Ureter (tissue), 1 donor: ENCODE measurements at places on chromosomes 2 and 18. TPM values are rescaled to one million over a fixed set of nuclear protein-coding genes. Genes with fewer than 3 reads are reported as not detected.

GRCh38 chr2:164754157-164755093 is 87.2 kb downstream of the COBLL1 start:
- DNase-seq: no peak

The UNC80 gene
- total RNA-seq: 0.18 TPM

DNA sequence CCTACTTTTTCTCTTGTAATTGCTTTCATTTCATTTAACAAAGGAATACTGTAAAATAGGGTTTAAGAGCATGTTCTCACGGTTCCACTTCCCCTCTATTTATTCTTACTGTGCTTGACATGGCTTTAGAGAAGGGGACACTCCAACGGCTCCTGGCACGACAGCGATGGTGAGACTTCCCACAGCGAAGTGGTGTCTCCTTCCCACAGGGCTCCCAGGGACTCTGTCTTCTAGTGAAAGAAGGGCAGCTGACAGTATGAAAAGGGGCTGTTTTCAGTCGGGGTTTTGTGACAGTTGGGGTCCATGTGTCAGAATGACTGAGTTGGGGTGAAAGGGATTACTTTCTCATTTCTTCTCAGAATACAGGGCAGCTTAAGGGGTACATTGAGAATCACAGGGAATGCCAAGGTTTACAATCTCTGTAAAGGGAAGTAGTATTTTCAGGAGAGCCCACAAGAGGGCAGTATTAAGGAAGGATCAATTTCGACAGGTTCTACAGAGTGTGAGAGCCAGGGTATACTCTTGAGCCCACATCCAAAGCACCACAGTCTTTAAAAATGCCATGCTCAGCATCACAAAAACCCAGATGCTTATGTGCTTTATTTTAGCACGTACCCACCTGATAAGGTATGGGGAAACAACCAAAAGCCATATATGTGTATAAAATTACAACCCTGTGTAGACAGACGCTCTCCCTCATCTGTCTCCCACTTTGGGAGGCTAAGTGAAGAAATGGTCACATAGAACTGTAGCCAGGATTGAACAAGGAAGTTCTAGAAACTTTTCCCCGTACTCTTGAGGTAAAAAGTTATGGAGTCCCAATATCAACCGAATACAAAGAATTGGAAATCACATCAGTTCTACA is 31.3 kb upstream of the RAPGEF4 start:
- DNase-seq: no peak

DNA sequence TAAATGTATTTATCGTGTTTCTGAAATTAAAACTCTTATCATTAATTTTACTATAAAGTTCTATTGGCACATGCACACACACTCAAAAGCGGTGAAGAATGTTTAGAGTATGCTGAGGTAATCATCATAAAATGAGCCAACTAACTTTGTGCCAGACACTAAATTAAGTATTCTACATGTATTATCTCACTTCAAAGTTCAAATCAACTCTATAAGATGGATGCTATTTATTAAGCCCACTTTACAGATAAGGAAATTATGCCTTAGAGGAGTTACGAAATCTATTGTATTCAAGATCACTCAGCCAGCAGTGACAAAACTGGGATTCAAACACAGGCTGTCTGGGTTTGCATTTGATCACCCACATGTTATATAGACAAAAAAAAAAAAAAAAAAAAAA is 24.9 kb downstream of the OLA1 start:
- no peak for DNase-seq

GRCh38 chr2:153077311-153077710 is 358.9 kb downstream of the ARL6IP6 start:
- DNase-seq: no peak

GRCh38 chr2:11839916-11840315 is 93.5 kb downstream of the LPIN1 start:
- no peak for DNase-seq

The E2F6 gene
- 13.4 TPM for total RNA-seq

GRCh38 chr2:19687017-19687659 is 214.6 kb downstream of the TTC32 start:
- DNase-seq: no peak

- no peak for DNase-seq
These were observed 84.7 kb upstream of the PKDCC start for GRCh38 chr2:41962922-41963622.

- DNase-seq: no peak
These were observed 416.8 kb downstream of the RNF144A start for GRCh38 chr2:7333960-7334493.

DNA sequence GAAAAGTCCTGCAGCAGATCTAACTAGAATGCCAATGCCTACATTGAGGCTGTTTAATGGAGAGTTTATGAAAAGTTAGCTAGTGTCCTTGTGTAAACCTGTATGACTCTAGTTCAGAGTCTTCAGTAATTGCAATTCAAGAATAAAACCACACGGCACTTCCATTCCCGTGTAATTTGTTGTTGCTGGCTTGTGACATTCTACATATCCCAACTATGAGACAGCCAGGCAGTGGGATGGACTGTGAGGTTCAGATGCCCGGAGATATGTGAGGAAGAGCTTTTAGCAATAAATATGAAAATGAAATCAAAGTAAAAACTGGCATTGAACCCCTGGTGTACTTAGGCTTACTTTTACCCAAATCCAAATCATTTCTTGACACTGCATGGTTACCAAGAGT is 263.4 kb downstream of the NEDD4L start:
- no peak for DNase-seq

The SKOR2 gene
- total RNA-seq: not detected

- no peak for DNase-seq
These were observed 23.5 kb downstream of the COMMD1 start for GRCh38 chr2:61928826-61929461.

- no peak for DNase-seq
These were observed 18.8 kb upstream of the CASP10 start for GRCh38 chr2:201164166-201164565.

The RPRM gene
- total RNA-seq: 7.7 TPM

DNA sequence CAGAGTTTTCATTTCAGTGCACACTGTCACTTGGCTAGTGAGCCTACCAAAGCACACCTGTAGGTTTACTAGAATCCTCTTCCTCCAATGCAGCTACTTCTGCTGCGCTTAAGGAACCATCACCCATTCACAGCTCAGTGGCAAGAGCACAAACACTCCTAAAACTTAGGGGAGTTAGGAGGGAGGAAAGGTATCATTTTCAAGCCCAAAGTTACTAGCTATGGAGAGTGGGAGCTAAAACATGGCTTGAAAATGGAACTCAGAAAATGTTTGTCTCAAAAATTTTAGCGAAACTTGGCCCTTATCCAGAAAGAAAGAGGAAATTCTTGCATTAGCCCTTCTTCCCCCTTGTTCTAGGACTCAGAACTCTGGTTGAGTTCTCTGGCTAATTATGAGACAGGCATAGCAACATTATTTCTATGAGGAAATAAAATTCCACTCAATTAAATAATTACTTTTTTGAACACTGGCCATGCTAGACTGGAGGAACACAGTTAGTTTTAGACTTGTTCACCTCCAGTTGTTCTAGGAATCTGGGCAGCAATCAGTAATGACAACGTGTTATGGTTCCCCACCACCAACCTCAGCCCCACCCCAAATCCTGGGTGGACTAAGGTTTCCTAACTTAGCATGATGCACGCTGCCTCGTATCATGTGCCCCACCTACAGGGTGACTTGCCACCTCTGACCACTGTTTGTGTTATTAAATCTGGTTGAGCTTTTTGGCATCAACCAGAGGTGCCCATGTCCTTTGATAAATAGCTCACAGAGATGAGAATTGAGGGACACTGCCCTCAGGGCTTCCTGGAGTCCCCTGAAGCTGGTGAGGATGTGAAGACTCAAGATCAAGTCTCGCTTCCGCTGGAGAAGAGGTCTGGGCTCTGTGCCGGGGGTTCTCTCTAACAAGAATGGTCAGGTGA is 32.8 kb downstream of the LPIN2 start:
- no peak for DNase-seq

- no peak for DNase-seq
These were observed 15.0 kb upstream of the GPR17 start for GRCh38 chr2:127630864-127631540.

DNA sequence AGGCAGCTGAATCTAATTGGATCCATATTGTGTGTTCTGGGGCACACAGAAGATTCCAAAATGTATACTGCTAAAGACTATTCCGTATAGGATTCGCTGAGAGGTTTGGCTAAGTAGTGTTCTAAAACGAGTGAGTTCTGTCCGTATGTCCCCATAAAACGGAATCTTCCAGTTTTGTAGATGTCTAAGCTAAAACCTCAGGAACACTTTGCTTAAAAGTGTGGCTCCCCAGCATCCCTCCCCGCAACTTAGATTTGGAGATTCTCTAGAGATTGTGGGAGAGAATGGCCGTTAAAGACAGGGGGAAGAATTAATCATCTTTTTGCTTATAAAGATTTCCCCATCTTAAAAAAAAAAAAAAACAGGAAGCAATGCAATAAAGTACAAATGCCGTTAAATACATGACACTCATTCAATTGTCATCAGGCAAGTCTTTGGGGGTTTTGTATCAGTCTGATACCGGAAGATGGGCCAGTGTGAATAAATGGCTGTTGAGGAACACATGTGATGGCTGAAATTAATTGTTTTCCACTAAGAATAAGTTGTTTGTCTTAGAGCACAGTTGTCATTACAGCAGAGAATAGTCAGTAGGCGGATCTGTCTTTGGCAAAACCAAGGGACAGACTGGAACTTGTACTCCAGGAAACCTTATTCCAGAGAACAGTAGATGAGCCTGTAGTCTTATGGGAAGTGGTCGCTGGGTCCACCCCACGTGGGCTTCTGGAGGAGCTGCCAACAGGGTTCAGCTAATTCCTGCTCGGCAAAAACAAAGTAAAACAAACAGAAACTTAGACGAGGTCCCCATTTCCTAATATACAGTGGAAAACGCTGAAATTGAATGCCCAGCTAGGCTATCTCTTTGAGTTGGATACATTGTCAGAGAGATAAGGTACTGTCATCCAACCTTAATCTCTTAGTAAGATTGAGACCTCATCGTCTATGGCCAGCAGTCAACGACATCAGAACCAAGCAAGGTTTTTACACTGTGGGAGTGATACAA is 1.7 kb downstream of the EMILIN2 start:
- DNase-seq: no peak

GRCh38 chr2:866009-866680 is 84.5 kb upstream of the SNTG2 start:
- no peak for DNase-seq

The FOSL2 gene
- 259 TPM for total RNA-seq

DNA sequence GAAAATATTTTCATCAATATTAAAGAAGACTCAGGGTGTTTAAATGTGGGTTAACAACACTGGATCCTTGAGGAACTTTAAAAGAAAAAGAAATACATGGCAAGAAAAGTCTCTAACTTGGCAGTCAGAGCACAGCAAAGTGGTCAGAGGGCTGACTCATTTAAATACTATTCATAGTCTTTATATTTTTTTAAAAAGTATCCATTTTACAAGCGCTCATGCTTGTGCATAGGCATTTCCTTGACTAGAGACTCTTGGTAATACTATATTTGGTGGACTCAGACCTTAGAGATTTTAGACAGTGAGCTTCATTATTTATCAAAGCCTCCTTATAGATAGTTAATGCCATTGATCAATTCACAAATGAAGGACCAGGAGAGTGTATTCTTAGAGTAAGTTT is 110.2 kb downstream of the ABCA12 start:
- no peak for DNase-seq

DNA sequence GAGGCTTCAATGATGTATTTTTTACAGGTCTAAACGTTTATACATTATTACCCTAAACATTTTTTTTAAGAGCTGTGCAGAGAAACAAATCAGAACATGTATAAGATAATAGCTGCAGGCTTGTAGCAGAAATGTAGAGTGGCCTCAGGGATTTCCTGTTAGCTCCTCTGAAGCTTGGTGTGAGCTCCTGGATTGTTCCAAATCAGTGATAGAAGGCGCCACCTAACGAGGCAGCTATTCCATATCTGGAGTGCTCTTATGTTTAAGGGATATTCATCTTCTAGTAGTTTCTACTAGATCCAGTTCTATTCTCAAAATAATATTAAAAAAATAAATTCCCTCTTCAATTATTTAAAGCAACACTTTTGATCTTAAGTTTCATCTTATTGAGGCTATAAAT is 93.1 kb downstream of the LRP1B start:
- DNase-seq: no peak

- DNase-seq: no peak
These were observed 197.5 kb downstream of the FAM210A start for GRCh38 chr18:13528739-13529392.

GRCh38 chr2:179898873-179899272 is 37.5 kb upstream of the ZNF385B start:
- DNase-seq: no peak

The ALPP gene
- total RNA-seq: not detected

DNA sequence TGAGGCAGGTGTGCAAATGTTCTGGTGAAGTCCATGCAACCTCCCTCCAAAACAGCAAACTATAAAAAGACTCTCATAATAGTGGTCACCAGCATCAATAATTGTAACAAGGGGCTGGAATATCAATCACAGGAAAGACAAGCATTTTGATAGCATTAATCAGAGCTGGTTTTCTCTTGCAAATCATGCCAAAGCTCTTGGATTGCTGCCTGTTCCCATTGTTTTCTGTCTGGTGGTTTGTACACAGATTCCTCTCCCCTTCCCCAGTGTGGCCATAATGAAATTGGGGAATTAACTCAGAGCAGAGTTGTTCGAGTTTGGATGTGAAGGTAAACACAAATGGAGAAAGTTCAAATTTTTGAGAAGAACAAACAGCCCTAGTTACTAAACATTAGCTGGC is 134.2 kb downstream of the CDCA7 start:
- DNase-seq: no peak

- DNase-seq: no peak
These were observed 3.1 kb upstream of the GMPPA start for GRCh38 chr2:219495531-219496122.

DNA sequence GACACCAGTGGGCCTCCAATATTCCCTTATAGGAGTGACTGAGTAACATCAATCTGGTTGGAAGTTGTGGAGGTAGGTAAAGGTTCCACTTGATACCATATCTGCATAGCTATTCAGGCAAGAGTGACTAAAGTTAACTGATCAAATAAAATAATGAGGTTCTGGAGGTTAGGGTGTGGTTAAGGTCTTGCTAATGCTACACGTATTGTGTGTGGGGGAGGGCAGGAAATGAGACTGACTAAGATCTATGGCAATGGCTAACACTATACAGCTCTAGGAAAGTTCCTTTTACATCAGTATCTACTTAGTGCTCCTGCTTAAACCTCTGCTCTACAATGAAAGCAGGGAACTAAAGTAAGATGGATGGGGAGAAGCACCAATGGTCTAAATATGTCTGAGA is 149.1 kb upstream of the MGAT5 start:
- no peak for DNase-seq
